ENCODE measurements at places on chromosomes 2 and 18.

DNA sequence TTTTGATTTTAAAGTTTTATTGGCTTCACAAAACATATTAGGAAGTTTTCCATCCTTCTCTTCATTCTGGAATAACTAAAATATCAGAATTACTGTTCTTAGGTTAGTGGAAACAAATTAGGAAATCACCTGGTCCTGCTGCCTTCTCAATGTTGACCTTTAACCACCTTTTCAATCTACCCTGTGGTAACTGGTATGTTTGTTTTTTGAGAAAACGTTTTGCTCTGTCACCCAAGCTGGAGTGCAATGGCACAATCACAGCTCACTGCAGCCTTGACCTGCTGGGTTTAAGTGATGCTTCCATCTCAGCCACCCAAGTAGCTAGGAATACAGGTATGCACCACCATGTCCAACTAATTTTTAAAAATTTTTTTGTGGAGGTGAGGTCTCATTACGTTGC is 28.4 kb downstream of the ACYP2 start:
- DNase-seq: no peak

- no peak for DNase-seq
Observed at GRCh38 chr18:8257851-8258434, 351.3 kb upstream of the RAB12 start.

DNA sequence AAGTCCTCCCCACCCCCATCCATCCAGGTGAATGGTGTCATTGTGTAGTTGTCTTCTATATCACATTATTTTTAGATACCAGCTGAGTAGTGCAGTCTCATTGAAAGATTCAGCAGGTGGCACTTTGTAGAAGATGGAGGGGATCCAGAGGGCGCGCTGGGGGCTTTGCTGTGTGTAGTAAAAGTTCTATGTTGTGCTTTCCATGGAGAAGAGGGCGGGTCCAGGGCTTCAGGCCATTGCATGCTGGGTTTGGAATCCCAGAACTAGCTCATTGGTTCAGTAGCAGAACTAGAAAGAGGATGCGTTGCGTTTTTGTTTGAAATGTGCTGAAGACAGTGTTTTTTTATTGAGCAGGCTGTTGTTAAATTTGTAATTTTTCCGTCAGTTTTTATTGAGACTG is 120.0 kb downstream of the MAP4K4 start:
- DNase-seq: no peak

GRCh38 chr2:176157499-176158185 is 535 bp downstream of the HOXD3 start:
- DNase-seq: no peak

DNA sequence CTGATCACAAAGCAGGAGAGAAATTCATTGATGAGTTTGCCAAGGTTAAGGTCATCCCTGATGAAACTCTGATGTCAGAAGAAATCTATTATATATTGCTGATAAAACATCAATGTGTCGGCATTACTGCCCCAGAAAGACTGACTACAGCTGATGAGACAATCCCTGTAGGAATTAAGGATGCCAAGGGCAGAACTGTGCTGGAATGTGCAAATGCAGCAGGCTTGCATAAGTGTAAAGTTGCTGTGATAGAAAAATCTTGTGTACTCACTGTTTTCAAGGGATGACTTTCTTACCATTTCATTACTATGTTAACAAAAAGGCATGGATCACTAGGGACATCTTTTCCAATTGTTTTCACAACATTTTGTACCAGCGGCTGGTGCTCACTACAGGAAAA is 19.7 kb upstream of the MARCO start:
- DNase-seq: no peak

GRCh38 chr2:163564236-163564635 is 171.6 kb downstream of the FIGN start:
- DNase-seq: no peak

DNA sequence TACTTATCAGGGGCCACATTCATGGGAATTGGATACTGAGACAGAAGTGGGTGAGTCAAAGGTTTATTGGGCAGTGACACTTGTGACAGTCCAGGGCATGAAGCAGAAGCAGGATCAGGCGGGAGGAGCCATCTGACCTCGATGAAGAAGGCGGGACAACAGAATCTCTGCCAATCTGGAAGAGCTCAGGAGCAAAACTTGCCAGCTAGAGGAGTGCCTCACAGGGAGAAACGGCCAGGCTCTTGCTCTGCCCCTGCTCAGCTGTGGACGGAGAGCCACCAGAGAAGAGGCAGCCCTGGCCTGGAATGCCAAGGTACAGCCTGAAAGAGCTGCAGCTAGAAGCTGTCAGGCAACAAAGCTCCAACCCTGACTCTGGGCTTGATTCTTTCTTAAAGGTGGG is 16.9 kb downstream of the DAW1 start:
- no peak for DNase-seq

DNA sequence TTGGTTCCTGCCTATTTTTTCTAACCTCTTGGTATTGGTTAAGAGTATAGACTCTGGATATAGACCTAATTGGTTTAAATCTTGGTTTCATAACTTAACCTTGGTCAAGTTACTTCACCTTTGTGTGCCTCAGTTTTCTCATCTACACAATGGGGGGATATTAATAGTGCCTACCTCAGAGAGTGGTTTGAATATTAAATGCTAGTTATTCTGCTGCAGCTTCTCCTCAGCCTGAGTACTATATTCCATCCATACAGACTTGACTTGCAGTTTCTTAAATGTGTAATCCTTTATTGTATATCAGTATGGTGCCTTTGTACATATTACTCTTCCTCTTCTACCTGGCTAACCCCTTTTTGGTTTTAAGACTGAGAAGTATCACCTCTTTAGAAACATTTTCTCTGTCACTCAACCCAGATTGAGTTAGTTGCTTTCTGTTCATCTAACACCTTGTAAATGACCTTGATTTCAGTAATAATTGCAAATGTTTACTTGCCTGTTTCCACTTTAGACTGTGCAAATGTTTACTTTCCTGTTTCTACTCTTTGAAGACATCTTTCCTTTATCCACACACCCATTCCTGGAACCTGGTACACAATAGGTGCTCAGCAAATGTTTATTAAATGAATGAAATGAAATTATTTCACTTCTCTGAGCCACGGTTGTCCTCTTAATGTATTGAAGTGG is 6.6 kb downstream of the ACVR2A start:
- no peak for DNase-seq

DNA sequence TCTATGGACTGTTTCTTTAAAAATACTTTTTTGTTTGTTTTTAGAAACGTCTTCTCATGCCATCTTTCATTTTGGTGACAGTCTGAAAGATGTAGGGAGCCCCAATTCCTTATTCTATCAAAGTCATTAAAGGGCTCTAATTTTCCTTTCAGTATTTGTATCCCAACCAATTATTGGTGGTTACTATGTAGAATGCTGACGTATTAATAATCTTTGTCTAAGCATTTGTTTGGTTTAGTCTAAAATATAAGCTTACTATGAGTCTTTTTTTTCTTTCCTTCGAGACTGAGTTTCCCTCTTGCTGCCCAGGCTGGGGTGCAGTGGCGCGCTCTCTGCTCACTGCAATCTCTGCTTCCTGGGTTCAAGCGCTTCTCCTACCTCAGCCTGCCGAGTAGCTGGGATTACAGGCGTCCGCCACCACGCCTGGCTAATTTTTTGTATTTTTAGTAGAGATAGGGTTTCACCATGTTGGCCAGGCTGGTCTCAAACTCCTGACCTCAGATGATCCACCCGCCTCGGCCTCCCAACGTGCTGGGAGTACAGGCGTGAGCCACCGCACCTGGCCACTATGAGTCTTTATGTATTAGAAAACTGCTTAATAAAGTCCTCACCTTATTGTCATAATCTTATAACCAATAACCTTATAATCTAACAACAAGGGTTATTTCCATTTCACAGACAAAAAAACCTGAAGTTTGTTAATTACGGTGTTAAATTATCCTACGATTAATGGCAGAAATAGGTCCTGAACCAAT is 849 bp upstream of the VRK2 start:
- no peak for DNase-seq

DNA sequence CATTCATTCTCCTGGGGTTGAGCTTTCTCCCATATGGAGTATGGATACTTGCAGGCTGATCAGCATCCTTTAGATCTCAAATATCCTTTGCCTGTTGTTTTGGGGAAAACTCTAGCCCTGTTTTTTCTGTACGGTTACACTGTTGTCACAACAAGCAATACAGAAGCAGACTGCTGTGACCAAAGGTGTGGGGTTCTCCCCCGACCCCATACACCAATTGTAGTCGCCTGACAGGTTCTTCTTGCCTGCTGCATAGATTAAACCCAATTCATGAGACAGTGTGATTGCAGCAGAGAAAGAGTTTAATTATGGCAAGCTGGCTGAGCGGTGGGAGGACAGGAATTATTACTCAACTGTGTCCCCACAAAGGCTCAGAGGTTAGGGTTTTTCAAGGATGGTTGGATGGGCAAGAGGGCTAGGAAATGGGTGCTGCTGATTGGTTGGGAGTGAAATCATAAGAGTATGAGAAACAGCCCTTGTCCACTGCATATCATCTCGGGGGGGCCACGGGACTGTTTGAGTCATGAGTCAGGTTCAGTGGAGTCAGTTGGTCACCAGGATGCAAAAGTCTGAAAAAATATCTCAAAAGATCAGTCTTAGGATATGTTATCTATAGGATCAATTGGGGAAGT is 40.6 kb downstream of the ITGB1BP1 start:
- no peak for DNase-seq

DNA sequence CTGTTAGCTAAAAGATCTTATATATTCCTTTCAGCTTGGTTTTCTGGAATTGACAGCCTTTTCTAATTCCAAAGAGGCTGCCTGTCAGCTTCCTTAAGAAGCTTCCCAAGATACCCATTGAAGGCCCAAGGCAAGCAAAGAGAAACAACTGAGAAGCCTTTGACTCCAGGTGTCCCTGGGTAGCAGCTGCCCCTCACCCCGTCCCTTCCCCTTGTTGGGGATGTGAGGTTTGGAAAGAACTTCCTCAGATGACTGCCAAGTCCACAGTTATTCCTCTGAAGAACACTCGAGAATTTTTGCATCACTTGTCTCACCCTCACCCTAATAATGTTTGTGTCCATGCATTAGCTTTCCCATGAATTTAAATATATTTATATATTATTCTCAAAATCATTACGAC is 13.3 kb downstream of the MAPRE3 start:
- DNase-seq: no peak

GRCh38 chr18:49613641-49614151 is 51.8 kb downstream of the LIPG start:
- peak; percentile 65 for DNase-seq

DNA sequence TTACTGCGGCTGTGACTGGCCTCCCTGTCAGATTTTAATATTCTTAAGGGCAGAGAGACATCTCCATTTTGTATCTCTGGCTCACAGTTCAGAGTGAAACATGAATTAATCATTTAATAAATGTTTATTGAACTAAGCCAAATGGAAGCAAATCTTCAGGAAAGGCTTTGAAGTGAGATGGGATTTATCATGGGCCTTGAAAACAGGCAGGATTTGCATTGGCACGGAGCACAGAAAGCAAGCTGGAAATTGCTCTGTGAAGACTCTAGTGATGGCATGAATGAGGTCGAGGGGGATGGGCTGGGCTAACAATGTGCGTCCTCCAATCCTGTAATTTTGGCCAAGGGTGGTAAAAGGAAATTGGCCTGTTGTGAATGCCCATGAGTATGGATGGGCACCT is 369.8 kb upstream of the SOX11 start:
- no peak for DNase-seq

- DNase-seq: no peak
Observed at GRCh38 chr2:99573634-99574251, 83.9 kb upstream of the REV1 start.

GRCh38 chr2:159904127-159904958 is 106.3 kb upstream of the CD302 start:
- DNase-seq: no peak

- no peak for DNase-seq
Observed at GRCh38 chr2:83844490-83844889, 614.6 kb downstream of the SUCLG1 start.

DNA sequence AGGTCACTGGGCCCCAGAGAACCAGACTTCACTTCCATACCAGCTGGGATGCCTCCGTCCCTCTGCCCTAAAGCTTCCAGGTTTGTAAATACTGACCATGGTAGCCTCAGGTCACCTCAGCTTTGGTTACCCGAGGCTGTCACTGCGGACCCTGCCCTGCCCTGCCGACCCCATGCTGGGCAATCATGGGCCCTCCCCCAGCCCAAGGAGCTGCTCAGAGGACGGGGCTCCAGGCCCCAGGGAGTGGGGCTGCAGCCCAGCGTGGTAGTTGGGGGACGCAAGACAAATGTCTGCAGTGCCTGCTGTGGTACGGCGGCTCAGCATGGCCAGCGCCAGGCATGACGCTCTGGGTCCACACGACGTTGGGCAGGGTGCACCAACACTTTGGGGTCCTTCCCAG is 25.3 kb downstream of the RAMP1 start:
- no peak for DNase-seq
